ENCODE measurements at places on chromosomes 1 and 21.
A peak's percentile ranks its signal among the peaks of the same experiment; 100 is the strongest.

- no peak for DNase-seq
Observed at GRCh38 chr1:87051965-87052364, 137.5 kb downstream of the HS2ST1 start.

- DNase-seq = no peak
Observed at GRCh38 chr1:208221291-208221622, 22.9 kb downstream of the PLXNA2 start.

DNA sequence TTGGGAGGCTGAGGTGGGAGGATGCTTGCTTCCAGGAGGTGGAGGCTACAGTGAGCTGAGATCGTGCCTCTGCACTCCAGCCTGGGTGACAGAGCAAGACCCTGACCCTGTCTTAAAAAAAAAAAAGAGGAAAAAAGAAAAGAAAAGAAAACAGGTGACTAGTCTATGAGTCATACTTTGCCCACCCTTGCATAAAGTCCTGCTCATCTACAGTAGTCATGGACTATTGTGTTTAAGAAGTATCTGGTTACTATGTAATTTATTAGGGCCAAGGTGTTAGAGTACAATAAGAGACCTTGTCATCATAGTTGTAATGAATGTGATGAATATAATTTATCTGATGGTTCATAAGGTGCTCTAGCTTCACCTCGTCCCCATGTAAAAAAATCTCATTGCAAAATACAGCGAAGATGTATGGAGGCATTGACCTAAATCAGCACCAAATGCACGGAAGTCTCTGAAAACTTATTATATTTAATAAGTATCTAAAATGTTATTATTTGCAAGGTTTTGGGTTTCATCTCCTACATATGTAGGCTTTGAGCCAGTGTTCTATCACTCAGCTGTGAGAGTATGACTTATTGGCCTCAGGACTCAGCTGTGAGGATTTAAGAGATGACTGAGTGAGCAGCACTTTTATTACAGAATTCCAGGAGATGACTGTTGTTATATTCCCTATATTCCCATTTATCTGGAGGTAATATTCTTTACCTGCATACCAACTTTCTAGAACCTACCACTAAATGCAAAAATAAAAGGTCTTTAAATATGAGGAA is 19.9 kb upstream of the KCNJ6 start:
- no peak for DNase-seq

DNA sequence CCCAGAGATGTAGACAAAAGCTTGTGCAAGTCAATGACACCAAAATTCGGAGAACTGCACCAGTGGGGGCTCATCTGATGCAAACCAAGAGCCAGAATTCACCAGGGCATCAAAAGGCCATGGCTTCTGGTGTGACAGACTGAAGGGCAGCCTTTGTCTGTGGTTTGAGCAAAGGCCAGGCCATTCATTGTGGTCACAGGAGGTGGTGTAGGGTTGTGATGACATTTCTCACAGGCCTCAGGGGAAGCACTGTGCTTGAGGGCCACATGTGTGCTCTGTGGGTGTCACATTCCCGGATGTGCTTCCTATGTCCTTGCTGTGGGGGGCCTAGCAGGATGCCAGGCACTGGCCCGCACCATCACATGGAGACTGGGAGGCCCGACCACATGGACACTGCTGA is 22.5 kb upstream of the KCNE1 start:
- no peak for DNase-seq

DNA sequence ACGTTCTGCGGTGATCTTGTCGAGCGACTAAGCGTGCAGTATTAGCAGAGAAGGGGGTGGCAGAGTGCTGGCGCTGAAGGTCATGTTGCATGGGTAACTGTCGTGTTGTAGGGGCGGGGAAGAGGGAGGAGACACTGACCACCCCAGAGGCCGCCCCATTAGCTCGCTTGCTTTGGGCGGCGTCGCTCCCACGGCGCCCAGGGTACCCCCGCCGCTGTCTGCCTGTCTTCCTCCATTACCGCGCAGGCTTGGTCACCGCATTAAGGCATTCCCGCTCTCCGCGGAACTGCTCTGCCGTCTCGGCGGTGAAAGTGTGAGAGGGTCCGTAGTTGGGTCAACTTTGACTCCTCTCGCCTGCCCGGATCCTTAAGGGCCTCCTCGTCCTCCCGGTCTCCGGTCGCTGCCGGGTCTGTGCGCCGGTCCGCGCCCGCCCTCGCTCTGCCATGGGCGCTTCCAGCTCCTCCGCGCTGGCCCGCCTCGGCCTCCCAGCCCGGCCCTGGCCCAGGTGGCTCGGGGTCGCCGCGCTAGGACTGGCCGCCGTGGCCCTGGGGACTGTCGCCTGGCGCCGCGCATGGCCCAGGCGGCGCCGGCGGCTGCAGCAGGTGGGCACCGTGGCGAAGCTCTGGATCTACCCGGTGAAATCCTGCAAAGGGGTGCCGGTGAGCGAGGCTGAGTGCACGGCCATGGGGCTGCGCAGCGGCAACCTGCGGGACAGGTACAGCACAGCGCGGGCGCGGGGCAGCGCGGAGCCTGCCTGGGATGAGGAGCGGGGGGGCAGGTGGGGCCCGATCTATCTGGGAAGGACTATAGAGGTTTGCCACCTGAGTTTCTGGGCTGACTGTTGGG is at the start of gene MTARC2:
Gene MTARC2, plus strand, starts transcription at position 234 of the 846 bp plus-strand sequence. Its CDS starts 210 bp downstream, at position 444.
- DNase-seq = peak; percentile 27

- DNase-seq = no peak
Observed at GRCh38 chr1:243705585-243705984, 144.5 kb downstream of the AKT3 start.

DNA sequence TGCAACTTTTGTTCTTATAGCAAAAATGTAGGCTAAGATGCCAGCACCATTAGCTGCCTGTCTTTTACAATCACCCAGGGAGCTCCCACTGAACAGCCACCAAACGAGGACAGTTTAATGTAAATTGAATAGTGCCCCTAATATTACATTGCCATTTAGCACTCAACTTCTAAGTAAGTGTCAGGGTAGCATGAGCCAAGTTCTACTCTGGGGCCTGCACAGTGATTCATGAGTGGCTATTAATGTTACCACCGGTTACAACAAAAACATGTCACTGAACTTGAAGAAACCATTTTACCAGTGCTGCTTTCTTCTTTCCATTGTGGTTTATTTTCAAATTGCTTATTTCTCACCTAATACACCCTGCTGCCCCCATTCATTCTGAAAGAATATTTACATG is 295.6 kb upstream of the RRP15 start:
- no peak for DNase-seq

DNA sequence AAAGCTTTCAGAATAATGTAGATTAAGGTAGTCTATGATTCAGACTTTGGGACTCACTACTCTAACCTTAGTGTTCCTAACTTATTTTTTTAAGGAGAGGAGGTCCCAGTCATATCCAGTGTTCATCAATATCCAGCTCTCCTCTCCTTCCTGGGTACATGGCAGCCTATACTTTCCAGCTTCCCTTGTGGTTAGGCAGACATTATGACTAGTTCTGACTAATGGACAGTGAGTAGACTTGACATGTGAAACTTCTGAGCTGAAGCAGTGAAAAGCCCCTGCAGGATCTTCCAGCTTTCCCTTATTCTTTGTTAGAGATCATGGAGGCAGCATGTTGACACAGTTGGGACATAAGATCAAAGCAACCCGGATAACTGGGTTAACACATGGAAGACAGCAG is 144.2 kb downstream of the PTPRU start:
- DNase-seq = no peak

DNA sequence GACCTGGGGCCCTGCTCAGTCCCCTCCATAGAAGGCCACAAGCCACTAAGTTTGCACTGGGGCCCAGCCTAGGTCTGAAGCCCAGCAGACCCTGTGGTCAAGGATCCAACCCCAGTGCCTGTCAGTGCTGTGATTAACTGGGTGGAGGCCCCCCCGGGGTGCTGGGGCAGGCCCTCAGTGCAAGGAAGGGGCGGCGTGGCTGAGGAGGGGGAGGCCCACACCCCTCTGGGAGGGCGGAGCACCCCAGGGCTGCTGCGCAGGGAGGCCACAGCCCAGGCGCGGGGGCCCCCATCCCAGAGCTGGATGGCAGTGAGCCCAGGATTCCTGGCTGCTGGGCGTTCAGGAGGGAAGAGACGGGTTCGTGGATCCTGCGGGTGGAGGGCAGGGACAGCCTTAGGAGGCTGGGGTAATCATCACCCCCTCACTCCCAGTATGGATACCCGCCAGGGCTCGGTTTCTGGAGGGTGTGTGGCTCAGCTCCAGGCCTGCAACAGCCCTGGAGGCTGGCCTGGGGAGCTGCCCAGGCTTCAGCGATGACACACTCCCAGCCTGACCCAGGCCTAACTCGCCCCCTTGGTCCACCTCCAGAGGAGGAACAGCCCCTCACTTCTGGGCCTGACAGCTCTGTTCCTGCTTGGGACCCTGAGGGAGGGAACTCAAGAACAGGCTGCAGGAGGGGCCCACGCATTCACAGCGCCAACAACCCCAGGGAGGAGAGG is 890 bp downstream of the GJC2 start:
- DNase-seq = no peak

DNA sequence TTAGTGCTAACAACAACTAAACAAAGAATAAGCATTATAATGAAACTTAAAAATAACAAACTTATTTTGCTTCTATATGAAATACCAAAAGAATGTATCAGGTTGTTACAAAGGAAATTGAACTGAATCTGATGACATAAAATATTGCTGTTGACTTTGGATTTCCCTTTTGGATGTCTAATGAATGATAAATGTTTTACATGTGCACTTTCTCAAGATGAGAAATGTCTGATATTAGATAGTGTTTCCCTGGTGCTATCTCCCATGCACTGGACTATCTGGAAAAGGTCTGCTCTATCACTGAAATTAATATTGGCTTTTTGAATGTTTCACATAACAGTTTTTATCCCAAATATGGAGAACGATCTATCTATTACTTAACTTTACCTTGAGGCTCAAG is 179.9 kb downstream of the HMCN1 start:
- no peak for DNase-seq

GRCh38 chr21:29436143-29436542 is 137.4 kb downstream of the BACH1 start:
- peak; percentile 37 for DNase-seq

GRCh38 chr1:191530928-191531327 is 627.3 kb upstream of the RGS18 start:
- no peak for DNase-seq

GRCh38 chr1:44549510-44549909 is 124.8 kb downstream of the TMEM53 start:
- no peak for DNase-seq

GRCh38 chr1:21261551-21262292 is 28.5 kb downstream of the ECE1 start:
- peak; percentile 53 for DNase-seq

DNA sequence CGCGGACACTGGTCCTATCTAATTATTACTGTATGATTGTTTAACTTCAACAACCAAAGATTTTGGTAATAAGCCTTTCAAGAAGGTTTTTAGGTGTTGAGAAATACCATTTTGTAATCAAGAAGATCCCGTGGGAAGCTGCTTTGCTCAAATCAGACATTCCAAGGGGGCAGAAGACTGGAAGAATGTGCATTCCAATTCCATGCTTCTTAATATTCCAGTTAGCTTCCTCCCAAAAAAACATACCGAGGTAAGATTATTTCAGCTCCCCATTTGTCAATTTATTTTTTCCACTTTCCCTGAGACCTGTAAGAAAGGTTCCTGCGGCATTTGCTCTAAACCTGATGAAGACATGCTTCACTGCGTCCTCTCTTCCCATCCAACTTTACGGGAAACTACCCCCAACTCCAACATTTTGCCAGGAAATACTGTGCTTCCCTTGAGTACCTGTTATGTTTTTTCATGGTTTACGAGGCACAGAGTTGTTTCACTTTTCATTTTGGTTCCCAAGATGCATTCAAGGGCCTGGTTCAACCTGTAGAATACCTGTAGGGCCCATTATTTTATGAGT is 4.1 kb downstream of the CNN3 start:
- DNase-seq = no peak

GRCh38 chr1:16352842-16353535 is 709 bp upstream of the FBXO42 start:
- no peak for DNase-seq

DNA sequence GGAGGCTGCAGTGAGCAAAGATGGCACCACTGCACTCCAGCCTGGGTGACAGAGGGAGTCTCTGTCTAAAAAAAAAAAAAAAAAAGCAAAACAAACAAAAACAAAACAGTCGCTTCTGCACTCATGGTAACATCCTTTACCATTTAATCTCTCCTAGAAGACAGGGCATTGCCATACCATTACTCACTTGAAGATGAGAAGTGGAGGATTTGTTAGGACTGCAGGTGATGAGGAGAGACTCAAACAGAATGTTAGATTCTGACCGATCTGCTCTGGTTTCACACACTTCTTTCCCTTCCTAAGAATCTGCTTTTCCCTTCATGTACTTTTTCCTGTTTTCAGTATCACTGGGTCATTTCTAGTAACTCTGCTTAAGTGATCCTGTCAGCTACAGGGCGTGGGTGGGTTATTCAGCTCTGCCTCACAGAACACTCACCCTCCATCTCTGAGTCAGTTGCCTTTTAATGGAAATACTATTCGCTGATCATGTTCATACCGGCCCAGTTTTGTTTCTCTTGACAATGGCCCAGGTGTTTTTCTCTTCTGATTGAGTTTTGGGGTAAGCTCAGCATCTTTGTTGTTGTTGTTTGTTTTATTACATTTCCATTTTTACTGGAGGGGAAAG is 148.0 kb upstream of the ERG start:
- DNase-seq = peak; percentile 53
